Amygdala (tissue), 56 donors: ENCODE measurements at places on chromosomes 2 and 18.

- no peak for DNase-seq
These were observed 211.7 kb downstream of the CLIP4 start for GRCh38 chr2:29326926-29327325.

- DNase-seq, result no peak
These were observed 62.8 kb downstream of the AGFG1 start for GRCh38 chr2:227534714-227535113.

DNA sequence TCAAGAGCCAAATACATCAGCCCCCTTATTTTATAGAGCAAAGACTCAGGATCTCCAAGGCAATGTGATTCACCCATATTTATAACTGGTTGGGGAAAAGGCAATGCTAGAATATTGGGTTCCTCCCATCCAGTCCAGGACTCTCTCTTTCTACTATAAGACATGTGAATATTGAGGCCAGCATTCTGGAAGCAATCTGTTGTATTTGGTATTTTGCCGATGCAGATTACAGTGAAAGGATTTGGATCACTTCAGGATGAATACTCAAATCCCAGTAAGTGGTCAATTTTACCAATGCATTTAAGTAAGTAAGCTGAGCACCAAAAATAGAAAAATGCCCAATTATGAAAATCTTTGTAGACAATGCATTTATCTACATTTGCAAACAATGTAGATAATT is 1834.7 kb upstream of the PIK3C3 start:
- DNase-seq, result no peak

- no peak for DNase-seq
These were observed 9.5 kb upstream of the CYS1 start for GRCh38 chr2:10089565-10090190.

- DNase-seq, result no peak
These were observed 147.7 kb downstream of the KLHL29 start for GRCh38 chr2:23532391-23533337.

GRCh38 chr2:143480086-143480485 is 350.9 kb downstream of the ARHGAP15 start:
- DNase-seq, result no peak

DNA sequence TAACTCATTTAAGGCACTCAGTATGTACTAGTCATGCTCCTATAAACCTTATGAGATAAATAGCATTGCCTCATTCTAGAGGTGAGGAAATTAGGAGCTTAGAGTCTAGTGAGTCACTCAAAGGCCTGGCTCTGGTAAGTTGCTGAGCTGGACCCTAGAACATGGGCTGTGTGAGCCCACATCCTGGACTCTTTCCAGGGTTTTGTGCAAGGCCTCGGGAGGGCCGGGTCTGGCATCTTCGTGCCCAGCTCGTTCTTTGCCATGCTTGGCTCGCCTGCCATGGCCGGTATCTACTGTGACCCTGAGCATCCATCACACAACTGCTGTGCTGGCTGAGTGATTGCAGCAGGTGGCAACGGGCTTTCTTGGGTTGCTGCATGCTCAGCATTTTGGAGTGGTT is 168.0 kb downstream of the LPIN1 start:
- DNase-seq, result no peak

DNA sequence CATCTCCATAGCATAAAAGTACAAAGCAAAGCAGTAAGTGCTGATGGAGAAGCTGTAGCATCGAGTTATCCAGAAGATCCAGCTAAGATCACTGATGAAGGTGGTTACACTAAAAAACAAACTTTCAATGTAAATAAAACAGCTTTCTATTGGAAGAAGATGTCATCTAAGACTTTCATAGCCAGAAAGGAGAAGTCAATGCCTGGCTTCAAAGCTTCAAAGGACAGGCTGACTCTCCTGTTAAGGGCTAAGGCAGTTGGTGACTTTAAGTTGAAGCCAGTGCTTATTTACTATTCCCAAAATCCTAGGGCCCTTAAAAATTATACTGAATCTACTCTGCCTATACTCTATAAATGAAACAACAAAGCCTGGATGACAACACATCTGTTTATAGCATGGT is 44.0 kb downstream of the METTL8 start:
- DNase-seq, result no peak

GRCh38 chr2:46336283-46336959 is 39.2 kb downstream of the EPAS1 start:
- no peak for DNase-seq

DNA sequence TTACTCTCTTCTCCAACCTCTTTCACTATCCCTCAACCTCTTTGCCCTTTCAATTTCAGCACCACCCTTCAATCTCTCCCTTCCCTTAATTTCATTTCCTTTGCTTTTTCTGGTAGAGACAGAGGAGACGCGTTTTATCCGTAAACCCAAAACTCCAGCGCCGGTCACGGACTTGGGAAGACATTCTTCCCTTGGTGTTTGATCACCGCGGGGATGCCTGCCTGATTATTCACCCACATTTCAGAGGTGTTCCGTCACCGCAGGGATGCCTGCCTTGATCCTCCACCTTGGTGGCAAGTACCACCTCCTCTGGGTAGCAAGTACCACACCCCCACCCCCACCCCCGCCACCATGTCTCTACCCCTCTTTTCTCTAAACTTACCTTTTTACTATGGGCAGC is 669.4 kb upstream of the PKDCC start:
- DNase-seq, result no peak

DNA sequence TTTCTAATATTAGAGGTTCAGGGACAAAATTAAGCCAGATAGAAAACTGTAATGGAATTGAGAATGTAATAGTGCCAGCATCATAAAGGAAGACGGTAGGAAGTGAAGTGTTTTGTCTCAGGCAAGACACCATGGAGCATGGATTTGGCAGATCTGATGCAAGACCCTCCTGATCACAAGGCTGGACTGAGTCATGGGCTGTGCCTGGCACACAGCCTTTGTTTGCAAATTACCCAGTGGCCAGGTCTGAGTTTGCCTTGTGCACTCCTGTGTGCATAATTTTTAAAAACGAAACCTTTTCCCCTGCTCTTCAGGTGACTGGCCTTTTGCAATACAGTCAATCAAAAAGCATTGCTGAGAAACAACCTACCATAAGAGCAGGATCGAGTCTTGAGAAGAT is 2.0 kb upstream of the UPP2 start:
- DNase-seq, result no peak
